ENCODE measurements at places on chromosomes 5 and 9.
A peak's percentile ranks its signal among the peaks of the same experiment; 100 is the strongest.

DNA sequence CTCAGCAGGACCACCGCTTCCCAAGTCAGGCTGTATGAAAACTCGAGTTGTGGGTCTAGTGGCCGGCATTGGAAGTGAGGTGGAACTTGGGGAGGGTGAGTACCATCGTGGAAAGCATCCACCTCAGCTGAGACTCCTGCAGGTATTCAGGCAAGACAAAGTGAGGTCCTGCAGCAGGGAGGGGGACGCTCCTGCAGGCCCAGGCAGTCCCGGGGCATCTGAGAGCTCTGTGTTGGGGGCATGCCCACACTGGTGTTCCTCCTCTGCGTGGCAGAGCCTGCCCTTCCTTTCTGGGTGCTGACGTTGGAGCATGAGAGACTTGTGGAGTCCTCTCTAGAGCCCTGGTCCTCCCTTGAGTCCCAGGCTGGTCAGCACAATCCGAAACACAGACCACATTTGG, 187.7 kb downstream of the CACNA1B start:
- peaks cover 66% of the 10 kb centered on the region for H3K27me3 ChIP-seq
- H3K27ac ChIP-seq, result no peak overlapping the region

GRCh38 chr9:99953861-99954507, 47.5 kb downstream of the STX17 start:
- H3K27me3 ChIP-seq, result no peaks in the 10 kb centered on the region
- H3K4me3 ChIP-seq, result no peak overlapping the region
- H3K4me1 ChIP-seq, result peaks cover 9% of the 10 kb centered on the region
- DNase-seq, result no peak
- H3K27ac ChIP-seq, result peak overlapping the region; percentile 49
- peaks cover 20% of the 10 kb centered on the region for H3K36me3 ChIP-seq

- H3K36me3 ChIP-seq, result no peaks in the 10 kb centered on the region
- H3K4me3 ChIP-seq, result no peak overlapping the region
- no peaks in the 10 kb centered on the region for H3K4me1 ChIP-seq
- DNase-seq, result no peak
- no peaks in the 10 kb centered on the region for H3K27me3 ChIP-seq
Observed at GRCh38 chr5:127993476-127993875, 90.1 kb upstream of the SLC12A2 start.

DNA sequence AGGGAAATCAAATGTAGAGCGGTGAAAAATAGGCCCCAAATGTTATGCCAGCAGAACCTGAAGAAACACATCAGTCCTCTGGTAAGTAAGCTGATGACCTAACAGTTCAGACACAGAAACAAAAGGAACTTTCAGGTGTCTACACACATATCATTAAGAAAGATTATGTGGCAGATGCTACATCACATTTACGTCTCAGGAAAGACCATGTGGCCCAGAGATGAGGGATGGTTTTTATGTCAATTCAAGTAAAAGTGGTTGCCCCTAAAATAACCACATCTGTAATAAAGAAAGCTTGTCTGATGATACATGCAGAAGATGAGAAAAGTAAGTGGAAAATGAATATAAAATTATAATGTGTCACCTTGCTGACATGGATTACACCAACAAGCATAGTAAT, 31.4 kb downstream of the GNAQ start:
- no peak overlapping the region for H3K27ac ChIP-seq
- no peak overlapping the region for H3K4me3 ChIP-seq
- no peaks in the 10 kb centered on the region for H3K27me3 ChIP-seq
- peaks cover 7% of the 10 kb centered on the region for H3K4me1 ChIP-seq

GRCh38 chr5:157744051-157745011, 819 bp downstream of the LSM11 start:
- peak overlapping the region; percentile 79 for H3K4me3 ChIP-seq
- DNase-seq, result no peak
- H3K36me3 ChIP-seq, result peaks cover 2% of the 10 kb centered on the region

- H3K36me3 ChIP-seq, result no peaks in the 10 kb centered on the region
- H3K4me3 ChIP-seq, result no peak overlapping the region
- no peak overlapping the region for H3K27ac ChIP-seq
- H3K4me1 ChIP-seq, result no peaks in the 10 kb centered on the region
- no peaks in the 10 kb centered on the region for H3K27me3 ChIP-seq
Observed at GRCh38 chr9:17031546-17031945, 103.3 kb upstream of the CNTLN start.

GRCh38 chr5:40480392-40480791, 199.3 kb upstream of the PTGER4 start:
- no peak overlapping the region for H3K4me3 ChIP-seq
- H3K27ac ChIP-seq, result peak overlapping the region; percentile 10
- no peaks in the 10 kb centered on the region for H3K27me3 ChIP-seq
- peaks cover 23% of the 10 kb centered on the region for H3K4me1 ChIP-seq
- DNase-seq, result no peak
- H3K36me3 ChIP-seq, result no peaks in the 10 kb centered on the region

DNA sequence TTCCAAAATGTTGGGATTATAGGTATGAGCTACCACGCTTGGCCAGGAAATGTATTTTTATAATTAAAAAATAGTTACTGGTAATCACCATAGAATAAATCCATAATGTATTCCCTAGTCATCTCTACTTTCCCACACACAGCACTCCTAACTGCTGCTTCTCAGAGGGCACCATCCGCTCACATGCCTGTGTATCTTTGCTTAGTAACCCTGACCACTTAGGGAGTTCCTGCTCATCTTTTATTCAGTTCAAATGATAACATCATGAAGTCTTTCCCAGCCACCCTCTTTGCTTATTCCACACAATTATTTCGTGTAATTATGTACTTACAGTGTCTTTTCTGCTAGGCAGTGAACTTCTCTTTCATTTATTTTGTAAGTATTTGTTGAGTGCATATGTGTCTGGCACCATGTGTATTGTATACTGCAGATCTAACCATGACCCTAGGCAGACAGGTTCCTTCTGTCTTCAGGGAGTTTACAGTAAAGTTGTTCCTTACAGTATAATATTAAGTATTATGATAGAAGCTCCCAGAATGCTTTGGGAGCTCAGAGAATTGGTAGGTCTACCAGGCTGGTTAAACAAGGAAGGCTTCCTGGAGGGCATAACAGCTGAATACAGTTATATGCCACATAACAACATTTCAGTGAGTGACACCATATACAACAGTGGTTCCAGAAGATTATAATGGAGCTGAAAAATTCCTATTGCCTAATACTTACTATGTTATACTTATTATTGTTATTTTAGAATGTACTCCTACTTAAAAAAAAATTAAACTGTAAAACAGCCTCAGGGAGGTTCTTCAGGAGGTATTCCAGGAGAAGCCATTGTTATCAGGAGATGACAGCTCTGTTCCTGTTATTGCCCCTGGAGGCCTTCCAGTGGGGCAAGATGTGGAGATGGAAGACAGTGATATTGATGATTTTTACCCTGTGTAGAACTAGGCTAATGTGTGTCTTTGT, 39.2 kb downstream of the DCAF10 start:
- H3K4me3 ChIP-seq, result no peak overlapping the region
- H3K27ac ChIP-seq, result no peak overlapping the region

DNA sequence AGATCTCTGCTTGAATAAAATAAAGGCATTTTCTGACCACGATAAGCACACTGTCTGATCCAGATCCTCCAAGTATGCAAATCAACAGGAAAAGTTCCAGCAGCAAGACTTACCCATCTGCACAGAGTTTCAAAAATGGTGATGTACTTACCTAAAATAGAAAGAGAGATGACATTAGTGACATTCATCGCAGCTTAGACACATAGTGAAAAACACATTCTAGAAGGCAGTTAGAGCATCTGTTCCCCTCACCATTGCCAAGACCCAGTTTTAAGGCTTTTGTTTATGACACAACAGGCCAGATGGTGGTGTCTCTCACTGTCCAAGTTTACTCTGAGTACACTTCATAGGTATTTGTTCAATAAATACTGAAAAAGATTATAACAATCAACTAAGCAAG, 207.7 kb downstream of the PDE4D start:
- H3K36me3 ChIP-seq, result no peaks in the 10 kb centered on the region
- H3K27me3 ChIP-seq, result peaks cover 9% of the 10 kb centered on the region
- H3K4me3 ChIP-seq, result no peak overlapping the region
- no peaks in the 10 kb centered on the region for H3K4me1 ChIP-seq
- no peak for DNase-seq

- H3K36me3 ChIP-seq, result no peaks in the 10 kb centered on the region
- no peak for DNase-seq
- peaks cover 43% of the 10 kb centered on the region for H3K27me3 ChIP-seq
- H3K27ac ChIP-seq, result no peak overlapping the region
- no peaks in the 10 kb centered on the region for H3K4me1 ChIP-seq
- H3K4me3 ChIP-seq, result no peak overlapping the region
Observed at GRCh38 chr5:59256331-59256730, 637.2 kb downstream of the PDE4D start.

GRCh38 chr9:31588006-31588405, 796.4 kb upstream of the ACO1 start:
- no peaks in the 10 kb centered on the region for H3K36me3 ChIP-seq
- no peaks in the 10 kb centered on the region for H3K4me1 ChIP-seq
- H3K27me3 ChIP-seq, result no peaks in the 10 kb centered on the region
- no peak for DNase-seq
- no peak overlapping the region for H3K4me3 ChIP-seq

DNA sequence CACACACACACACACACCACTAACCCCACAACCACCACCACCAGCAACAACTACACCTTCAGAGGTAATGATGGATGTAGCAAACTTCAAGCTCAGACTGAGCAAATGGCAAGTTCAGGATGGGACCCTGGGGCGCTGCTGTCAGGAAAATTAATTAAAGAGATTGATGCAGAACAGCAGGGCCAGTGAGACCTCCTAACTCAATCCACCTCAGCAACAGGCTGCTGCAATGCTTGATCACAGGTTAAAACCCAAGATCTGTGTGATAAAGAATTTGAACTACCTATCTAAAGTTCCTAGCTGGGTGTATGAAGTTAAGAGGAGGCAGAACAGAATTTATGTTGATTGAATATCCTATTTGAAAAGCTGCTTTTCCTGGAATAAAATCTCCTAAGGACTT, 140.3 kb upstream of the FER start:
- H3K4me3 ChIP-seq, result no peak overlapping the region
- no peaks in the 10 kb centered on the region for H3K36me3 ChIP-seq
- no peaks in the 10 kb centered on the region for H3K27me3 ChIP-seq
- H3K27ac ChIP-seq, result no peak overlapping the region
- no peaks in the 10 kb centered on the region for H3K4me1 ChIP-seq

- H3K27me3 ChIP-seq, result no peaks in the 10 kb centered on the region
Observed at GRCh38 chr5:125894383-125894782, 528.8 kb upstream of the GRAMD2B start.

DNA sequence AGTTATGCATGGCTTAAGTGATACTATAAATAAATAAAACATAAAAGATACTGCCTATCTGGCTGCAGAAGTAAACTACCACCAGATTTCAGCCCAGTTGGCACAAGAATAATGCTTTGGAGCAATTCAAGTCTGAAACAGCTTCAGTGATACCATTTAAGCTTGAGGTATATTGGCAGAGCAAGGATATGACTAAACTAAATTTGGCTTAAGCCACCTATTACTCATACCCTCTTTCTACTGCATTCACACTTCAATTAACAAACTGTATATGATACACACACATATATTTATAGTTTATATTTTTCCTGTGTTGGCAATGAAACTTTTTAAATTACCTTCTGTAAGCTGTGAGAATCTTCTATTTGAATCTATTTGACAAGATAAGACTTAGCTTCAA, 431.9 kb downstream of the ANXA1 start:
- H3K27me3 ChIP-seq, result no peaks in the 10 kb centered on the region
- H3K36me3 ChIP-seq, result no peaks in the 10 kb centered on the region
- no peak overlapping the region for H3K27ac ChIP-seq
- no peaks in the 10 kb centered on the region for H3K4me1 ChIP-seq
- DNase-seq, result no peak
- no peak overlapping the region for H3K4me3 ChIP-seq

DNA sequence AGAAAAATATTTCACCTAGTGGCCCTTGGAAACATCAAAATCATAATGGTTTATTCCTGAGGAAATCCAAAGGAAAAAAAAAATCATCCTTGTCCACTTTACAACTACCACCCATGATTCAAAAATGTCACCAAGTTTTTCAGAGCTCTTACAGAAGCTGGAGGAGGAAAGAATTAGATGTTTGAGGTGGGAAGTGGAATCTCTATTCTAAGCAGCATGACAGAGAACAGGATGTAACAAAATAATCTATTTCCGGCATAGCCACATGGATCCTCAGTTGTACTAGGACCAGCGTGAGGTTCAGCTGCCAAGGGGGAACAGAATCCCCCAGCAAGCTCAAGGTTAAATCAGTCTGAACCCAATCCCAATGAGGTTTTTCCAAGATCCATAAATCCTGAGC, 40.2 kb downstream of the FBXW11 start:
- no peak overlapping the region for H3K27ac ChIP-seq
- no peak overlapping the region for H3K4me3 ChIP-seq
- peaks cover 58% of the 10 kb centered on the region for H3K4me1 ChIP-seq
- DNase-seq, result no peak
- peaks cover 15% of the 10 kb centered on the region for H3K36me3 ChIP-seq

DNA sequence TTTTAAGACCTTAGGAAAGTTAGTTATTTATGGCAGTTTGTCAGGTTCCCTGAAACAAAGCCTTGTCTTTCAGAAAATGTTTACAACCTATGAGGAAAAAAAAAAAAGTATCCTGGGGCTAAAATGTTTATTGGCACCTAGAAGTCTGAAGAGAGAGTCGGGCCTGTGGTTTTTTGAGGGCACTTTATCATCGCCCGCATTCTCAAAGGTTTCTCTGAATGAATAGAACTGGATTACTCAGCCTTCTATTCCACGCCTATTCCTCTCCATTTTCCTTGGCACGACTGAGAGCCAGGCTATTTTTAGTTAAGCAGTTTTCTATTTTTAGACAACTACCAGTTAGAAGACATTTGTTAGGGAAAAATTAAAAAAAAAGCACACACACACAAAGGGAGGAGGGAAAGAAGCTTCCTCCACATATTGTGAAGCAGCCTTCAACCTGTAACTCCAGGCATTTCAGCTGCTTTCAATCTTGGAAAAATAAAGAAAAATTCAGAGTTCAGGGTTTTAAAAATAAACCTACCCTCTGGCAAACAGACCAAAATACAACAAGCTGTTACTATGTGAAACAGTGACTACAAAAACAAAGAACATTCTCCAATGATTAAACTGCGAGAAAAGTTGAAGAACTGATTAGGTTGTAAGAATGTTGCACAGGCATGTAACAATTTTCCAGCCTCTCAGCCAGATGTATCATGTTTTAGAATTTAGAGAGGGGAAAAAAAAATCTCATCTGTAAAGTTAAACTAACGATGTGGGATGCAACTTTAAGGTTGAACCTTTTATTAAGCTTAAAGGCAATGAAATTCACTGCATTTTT, 97.0 kb downstream of the MEF2C start:
- DNase-seq, result no peak
- no peaks in the 10 kb centered on the region for H3K4me1 ChIP-seq
- no peak overlapping the region for H3K4me3 ChIP-seq

- no peaks in the 10 kb centered on the region for H3K36me3 ChIP-seq
- no peak overlapping the region for H3K4me3 ChIP-seq
- no peaks in the 10 kb centered on the region for H3K4me1 ChIP-seq
- H3K27ac ChIP-seq, result no peak overlapping the region
- no peaks in the 10 kb centered on the region for H3K27me3 ChIP-seq
Observed at GRCh38 chr5:64273276-64273675, 107.6 kb downstream of the RNF180 start.

DNA sequence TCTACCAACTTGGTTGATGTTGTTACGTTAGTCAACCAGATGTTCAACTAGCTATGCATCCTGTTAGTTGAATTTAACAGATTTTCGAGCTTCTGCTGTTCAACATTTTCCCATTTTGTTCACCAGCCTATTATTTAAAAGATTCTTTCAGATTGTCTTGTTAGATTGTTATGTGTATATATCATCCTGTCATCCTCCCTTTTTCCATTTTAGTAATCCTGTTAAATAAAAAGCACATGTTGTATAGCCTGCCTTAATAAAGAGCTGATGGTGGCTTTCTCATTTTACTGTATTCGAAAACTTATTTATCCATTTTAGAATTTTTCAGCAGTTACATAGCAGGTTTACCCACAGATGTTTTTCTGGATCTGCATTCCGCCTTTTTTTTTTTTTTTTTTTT, 4.3 kb downstream of the TMEFF1 start:
- H3K27ac ChIP-seq, result no peak overlapping the region
- no peak overlapping the region for H3K4me3 ChIP-seq
- H3K27me3 ChIP-seq, result peaks cover 39% of the 10 kb centered on the region
- no peaks in the 10 kb centered on the region for H3K36me3 ChIP-seq
